ENCODE measurements at places on chromosomes 3 and 15.

- DNase-seq = no peak
These were observed 79.9 kb downstream of the GTPBP8 start for GRCh38 chr3:113070681-113071113.

DNA sequence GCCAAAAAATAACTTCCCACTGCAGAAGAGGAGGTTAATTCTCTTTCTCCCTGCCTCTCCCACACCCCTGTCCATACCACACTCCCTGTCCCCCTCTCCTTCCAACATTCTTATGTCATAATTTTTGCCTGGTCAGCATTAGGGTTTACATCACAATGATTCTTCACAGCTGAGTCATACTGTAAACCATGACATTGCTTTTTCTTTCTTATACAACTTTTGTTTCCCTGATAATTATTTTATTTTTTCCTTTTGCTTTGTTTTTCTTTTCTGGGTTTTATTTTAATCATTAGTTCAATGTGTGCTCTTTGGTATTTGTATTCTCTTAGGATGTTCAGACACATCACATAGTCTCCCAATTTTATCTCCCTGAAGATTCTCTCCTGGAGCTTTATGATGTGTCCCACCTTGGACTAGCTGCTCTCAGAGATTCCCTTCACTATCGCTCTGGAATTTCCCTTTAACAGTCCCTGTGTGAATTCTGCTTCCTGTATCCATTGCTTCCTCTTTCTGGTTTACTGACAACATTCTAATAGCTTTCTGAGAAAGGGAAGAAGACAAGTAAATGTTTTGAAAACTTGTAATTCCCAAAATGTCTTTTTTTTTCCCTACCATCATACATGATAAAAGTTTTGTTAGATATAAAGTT lies 70.7 kb downstream of the SOX2 start:
- DNase-seq = no peak

- no peak for DNase-seq
These were observed 22.5 kb downstream of the POPDC2 start for GRCh38 chr3:119637679-119638477.

- DNase-seq = no peak
These were observed 43.0 kb downstream of the SPSB4 start for GRCh38 chr3:141093971-141094684.

DNA sequence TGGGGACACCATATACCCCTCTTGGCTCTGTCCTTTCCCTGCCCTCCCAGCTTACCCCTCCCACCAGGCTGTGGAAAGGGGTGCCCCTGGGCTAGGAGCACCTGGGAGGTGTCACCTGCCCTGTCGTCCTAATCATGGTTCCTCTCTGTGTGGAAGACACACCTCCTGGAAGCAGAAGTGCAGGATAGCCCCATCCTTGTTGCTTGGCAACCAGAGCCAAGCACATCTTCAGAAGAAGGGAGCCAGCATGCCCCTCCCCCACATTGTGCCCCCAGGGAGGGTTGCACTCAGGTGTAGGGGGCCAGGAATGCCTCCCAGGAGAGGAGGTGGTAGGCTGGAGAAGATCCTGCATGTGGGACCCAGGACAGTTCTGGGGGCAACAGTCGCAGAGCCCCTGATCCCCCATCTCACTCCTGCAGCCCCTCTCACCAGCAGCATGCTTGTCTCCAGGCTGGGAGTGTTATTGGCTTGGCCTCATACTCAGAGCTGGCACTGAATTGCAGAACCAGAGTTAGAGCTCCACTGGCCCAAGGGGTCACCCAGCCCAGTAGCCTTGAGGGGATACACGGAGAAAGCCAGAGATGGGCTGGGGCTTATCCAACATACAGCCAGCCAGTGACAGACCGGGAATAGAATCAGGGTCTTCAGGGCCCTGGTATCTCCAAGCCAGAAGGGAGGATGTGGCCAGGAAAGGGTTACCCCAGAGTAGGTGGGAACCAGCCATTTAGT lies 8.4 kb downstream of the RAB6B start:
- no peak for DNase-seq

GRCh38 chr3:13278783-13279531 lies 141.2 kb downstream of the NUP210 start:
- no peak for DNase-seq

DNA sequence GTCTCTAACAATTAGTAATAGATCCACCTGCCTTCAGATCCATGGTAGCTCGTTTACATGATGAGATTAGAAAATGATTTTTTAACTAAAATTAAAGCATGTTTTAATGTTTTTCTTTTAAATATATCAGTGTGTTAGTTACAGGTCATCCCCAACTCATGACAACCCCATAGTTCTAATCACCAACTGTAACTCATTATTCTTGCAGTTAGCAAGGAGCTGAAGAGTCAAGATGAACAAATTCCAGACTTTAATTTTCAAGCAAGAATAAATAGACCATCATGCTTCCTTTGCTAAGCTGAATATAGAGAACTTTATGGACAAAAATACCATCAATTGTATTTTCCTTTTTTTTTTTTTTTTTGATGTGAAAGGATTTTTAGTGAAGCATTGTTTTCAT lies 101.1 kb downstream of the TOP2B start:
- no peak for DNase-seq

- DNase-seq = no peak
These were observed 108.6 kb upstream of the LRRFIP2 start for GRCh38 chr3:37283011-37283410.

GRCh38 chr3:32203854-32204253 lies 34.6 kb upstream of the CMTM8 start:
- no peak for DNase-seq

DNA sequence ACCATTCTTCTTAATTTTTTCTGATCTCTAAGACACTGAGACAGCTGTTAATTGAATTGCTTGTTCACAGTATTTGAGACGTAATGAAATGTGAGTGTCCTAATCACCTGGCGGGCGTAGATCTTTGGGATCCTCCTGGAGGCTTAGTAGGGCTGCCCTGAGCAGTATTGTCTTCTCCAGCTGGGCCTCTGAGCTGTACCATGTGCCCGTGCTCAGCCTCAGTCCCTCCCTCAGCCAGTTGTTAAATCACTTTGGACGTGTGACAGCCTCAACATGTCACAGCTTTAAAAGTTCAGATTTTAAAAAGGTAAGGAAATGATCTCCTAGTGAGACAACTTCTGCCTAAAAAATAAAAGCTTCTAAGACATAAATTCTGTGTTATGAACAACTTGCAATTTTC lies 35.5 kb downstream of the IGF1R start:
- no peak for DNase-seq

- no peak for DNase-seq
These were observed 157.3 kb downstream of the ZNF609 start for GRCh38 chr15:64617727-64618126.

DNA sequence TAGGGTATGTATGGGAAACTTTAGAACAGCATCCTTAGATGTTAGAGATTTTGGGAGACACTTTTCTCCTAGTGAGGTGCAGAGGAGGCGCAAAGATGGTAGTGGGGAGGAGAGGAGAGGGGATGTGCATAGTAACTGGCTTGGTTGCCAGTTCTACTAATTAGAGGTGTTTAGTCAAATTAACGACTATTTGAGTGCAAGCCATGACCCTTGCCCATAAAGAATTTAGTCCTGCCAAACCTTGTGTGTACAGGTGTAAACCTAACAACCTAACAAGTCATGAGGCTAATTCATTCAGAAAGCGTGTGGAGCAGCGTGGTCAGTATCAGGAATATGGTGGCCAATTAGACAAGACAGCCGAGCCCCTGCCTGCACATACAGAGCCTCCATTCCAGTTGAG lies 62.2 kb upstream of the SEC22A start:
- no peak for DNase-seq

DNA sequence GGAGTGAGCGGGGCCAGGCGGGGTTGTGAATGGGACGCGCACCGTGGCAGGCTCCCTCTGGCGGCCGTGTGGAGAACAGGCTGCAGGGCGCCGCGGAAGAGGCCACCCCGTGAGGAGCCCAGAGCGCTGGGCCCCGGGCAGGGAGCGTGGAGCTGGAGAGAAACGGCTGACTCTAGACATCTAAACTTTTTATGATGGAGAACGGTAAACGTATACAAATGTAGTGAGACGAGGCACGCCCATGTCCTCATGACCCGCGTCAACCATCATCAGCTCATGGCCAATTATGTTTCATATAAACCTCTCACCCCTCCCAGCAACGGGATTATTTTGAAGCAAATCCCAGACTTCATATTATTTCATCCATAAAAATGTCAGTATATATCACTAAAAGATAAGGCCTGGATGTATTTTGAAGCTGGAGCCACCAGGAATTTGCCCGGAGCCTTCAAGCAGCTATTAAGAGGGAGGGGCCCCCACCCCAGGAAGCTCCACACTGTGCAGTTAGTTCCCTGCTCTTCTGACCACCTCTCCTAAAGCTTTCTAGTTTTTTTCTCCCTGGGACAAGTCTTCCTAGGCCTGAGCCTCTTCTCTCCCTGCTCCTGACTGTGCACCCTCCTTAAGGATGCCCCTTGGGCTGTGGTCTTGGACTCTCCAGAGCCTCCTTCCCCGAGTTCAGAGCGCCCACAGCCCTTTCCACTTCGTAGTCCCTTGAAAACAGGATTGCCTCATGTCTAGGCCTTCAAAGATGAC lies 149.5 kb downstream of the SMAD6 start:
- peak; percentile 83 for DNase-seq

DNA sequence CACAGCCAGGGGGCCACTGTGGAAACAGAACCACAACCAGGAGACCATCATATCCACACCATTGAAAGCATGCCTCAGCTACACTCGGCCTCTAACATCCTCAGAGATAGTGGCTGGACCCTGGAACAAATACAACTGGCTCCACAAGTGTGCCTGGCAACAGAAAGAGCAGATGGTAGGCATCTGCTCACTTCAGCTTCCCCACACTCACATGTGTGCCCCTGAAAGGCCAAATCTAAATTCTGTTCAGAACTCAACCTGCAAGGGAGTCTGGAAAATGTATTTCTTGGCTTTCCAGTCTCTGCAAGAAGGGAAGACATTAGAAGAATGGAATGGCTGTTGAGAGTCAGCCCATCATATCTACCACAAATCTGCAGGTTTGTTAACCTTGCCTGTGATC lies 54.7 kb upstream of the CTNNB1 start:
- no peak for DNase-seq

- DNase-seq = peak; percentile 53
These were observed 1.4 kb downstream of the ATOSA start for GRCh38 chr15:52677593-52678467.

DNA sequence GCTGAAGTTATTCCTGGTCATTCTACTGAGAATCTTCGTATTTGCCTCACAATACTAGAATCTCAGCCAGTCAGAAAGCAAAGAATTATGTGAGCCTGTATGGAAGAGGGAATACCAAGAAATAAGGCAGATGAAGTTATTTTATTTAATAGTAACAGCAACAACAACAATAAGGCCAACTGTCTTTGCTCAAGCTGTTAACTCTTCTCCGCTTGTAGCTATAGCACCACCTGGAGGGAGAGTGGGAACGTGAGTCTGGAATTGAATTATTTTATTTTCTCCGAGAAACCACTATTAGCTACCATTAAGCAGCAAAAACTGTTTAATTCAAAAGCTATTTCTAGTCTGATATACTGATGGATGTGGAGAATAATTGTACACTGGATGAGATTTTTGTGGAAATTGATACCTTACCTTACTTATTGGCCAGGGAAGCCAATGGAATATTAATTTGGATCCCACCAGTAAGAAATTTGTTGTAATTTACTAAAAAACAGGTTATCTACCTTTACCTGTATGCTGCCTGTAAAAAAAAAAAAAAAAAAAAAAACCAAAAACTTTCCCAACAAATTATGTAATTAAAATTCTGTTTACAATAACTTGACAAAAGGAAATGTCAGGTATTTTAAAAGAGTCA lies 50.1 kb downstream of the CALML4 start:
- DNase-seq = peak; percentile 7

- DNase-seq = no peak
These were observed 305.3 kb downstream of the CHST2 start for GRCh38 chr3:143424874-143425273.

DNA sequence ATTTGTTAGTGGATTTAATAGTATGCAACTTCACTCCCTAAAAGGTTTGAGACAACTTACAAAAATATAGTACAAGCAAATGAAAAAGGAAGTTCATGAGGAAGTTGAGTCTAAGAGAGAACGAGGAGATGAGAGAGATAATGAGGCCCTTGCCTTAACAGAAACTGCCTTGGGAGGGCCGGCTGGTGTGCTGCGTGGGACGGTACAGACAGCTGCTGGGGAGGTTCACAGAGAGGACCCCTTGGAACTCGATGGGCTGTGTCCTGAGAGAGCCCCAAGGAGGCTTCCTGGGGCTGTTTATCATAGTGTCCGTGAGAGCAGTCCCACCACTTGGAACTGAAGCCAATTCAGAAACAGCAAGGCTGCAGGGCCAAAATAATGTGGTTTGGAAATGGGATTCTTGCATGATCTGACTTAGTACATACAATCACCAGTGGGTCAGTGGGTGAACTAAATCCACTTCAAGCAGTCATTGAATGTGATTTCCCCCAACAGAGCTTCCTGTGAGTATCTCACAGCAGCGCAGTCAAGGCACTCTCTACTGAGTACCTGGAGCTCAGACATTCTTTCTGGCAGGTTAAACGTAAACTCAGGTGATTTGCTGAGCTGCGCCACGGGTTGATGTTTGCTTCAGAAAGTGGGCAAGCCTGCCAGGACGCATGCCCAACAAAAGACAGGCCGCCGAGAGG lies 90.8 kb downstream of the CRTC3 start:
- DNase-seq = peak; percentile 25

- DNase-seq = no peak
These were observed 14.4 kb upstream of the SENP7 start for GRCh38 chr3:101527441-101527840.

DNA sequence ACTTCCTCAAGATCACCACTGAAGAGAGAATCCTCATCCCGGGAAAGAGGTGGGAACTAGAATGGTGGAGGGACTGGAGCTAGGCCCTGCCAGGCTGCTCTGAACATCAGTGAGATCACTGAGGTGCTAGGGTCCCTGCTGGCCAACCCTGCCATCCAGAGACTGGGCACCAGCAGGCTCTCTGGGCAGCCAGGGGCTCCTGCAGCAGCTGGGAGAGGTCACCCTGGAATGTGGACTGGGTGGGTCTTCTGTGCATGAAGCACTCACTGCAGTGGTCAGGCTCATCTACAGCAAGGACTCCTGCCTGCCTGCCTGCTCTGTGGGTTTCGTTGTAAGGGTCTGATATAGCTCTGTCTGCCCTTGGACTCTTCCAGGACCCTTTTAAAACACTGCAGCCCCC lies 24.9 kb downstream of the ALS2CL start:
- DNase-seq = no peak

DNA sequence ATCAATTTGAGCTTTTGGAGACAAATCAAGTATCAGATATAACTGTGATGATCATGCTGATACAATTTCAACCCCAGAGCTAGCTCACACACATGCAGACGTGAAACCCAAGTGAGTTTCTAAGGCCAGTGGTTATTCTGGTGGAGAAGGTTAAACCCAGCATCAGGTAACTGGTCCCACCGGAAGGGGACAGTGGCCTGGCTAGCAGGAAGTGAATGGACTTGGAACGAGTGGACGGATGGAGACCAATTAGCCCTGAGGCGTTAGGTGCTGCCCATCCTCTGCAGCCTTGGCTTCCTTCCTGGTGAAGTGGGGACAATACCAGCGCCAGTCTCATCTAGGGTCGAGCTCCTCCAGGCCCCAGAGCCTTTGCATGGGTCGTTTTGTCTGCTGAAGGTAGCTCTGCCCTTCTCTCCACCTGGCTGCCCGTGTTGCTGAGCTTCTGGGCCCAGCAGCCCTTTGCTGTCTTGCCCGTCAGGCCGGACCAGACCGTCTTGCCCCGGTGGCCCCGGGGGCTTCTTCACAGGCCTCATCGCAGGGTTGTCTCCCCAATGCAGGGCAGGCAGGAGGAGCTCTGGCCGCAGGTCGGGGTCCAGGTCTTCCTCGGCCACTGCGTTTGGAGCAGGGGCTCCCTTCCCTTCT lies 915 bp upstream of the KCTD6 start:
- DNase-seq = no peak

- DNase-seq = no peak
These were observed 21.9 kb upstream of the USP13 start for GRCh38 chr3:179630753-179631451.

Measured in activated CD4-positive, alpha-beta T cell treated with anti-CD3 and anti-CD28 coated beads, Interleukin-2, amount 50 U/mL, for 48 hours (primary cell).